ENCODE measurements at places on chromosomes 1 and 21.

GRCh38 chr1:28470146-28470545 lies 35.7 kb upstream of the RCC1 start:
- DNase-seq, result no peak

GRCh38 chr1:185309566-185309965 lies 7.5 kb downstream of the IVNS1ABP start:
- DNase-seq, result no peak

DNA sequence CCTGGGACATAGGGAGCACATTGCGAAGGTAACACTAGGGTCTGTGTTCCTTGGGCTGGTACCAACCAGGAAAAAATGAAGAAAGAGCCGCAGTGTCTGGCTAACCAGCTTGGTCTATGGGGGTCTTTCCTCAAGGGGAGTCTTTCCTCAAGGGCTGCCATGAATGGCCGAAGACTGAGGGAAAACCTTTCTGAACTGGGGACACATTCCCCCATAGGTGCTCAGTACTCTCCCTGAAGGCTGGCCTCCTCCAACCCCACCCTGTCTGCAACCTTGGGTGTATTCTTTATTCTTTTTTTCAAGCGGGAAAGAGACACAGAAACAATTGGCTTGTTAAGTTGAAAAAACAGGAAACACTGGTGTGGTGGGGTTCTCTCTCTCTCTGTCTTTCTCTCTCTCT lies 200.5 kb downstream of the BACH1 start:
- no peak for DNase-seq

GRCh38 chr1:75188892-75189291 lies 54.7 kb downstream of the LHX8 start:
- DNase-seq, result no peak

DNA sequence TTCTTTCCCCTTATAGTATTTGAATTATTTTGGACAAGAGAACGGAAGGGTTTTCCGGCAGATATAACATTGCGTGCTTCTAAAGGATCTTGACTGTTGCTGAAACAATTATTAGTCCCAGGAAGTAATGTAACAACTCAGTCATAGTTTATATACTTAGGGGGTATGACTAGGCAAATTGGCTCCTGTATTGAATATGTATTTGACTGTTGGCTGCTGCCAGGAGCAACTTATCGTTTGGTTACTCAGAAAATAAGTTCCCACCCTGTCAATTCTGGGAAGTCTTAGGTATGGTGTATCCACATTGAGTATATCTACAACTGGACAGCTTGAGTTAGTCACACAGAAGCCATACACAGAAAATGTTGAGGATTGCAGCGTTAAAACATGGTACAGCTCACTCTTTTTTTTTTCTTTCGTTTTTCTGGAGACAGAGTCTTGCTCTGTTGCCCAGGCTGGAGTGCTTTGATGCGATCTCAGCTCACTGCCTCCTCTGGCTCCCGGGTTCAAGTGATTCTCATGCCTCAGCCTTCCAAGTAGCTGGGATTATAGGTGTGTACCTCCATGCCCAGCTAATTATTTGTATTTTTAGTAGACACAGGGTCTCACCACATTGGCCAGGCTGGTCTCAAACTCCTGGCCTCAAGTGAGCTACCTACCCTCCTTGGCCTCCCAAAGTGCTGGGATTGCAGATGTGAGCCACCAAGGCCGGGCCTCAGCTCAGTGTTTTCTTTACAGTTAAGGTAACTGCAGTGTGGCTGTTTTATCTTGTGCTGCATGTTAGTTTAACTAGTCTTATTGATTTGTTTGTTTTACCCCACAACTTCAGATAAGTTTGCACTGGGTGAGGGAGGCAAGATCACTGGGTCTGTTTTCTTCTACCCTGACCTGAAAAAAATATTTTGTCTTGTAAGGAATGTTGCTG lies 10.2 kb downstream of the SMAP2 start:
- no peak for DNase-seq

DNA sequence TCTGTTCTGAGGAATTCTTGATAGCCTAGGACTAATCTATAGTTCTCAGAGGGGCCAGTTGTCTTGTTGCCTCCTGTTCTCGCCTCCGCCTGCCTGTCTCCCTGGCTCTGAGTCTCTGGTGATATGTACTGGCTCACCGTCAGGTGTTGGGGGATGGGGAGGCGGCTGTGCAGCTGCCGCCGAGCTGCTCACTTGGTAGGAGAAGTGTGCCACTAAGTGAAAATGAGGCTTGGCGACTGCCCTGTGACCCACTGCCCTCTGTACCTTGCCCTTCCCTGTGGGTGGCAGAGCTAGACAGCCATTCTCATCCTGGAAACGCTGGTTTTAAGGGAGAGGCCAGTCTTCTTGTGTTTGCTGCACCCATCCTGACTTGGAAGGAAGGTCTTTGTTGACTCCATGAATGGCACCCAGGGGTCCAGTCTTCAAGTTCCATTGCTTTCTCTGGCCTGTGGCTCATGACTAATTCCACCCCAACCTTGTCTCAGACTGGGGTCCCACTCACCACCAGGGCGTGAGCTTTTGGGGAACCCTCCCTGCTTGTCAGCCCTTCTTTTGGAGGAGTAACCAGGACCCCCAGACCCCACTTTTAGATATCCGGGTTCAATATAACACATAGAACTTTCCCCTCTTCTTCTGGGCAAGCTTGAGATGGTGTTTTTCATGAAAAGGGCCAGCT lies 120.6 kb downstream of the CACNA1E start:
- DNase-seq, result no peak

DNA sequence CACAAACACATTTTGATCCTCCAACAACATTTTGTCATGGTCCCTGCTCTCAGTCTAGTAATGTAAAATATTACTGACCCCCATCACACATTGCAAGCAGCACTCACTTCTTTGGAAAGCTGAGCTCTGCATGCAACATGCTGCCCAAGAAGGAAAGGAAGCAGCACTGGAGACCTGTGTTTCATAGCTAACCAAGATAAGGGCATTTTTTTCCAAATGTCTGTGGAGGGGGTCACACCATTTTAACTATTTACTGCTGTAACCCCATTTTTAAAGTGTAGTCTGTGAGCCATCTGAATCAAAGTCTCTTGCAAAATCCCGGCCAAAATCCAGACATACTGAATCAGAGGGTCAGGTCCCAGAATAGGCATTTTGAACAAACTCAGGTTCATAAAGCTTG lies 4.5 kb upstream of the RASSF5 start:
- DNase-seq, result no peak

DNA sequence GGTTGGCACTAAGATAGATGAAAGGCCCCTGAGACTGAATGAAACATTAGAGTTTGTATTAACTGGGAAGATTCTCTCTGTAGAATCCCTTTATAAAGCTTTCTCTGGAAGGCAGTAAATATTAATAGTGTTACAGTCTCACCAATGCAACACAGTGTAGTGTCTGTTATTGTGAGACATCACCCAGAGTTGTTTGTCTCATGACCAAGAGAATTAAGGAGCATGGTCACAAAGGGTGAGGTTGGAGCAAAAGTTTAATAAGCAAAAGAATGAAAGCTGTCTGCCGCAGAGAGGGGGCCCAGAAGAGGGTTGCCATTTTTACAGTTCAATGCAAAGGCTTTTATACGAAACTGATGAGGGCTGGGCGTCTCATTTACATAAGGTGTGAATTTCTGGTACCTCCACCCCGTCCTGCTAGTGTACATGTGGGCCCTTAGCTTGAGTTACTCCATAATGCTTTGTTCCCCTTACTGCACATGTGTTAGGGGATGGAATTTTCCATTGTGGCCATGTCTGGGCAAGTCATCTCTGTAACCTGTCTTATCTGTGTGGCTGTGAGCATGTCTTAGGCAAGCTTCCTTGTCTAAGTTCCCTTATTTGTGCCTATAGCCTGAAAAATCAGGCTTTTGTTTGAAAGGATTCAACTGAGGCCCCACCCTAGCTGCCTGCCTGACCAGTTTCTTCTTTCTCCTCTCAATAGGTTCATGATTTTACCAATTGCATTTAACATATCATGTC lies 184.1 kb downstream of the RASAL2 start:
- no peak for DNase-seq

GRCh38 chr1:244165021-244165420 lies 113.9 kb downstream of the ZBTB18 start:
- no peak for DNase-seq

DNA sequence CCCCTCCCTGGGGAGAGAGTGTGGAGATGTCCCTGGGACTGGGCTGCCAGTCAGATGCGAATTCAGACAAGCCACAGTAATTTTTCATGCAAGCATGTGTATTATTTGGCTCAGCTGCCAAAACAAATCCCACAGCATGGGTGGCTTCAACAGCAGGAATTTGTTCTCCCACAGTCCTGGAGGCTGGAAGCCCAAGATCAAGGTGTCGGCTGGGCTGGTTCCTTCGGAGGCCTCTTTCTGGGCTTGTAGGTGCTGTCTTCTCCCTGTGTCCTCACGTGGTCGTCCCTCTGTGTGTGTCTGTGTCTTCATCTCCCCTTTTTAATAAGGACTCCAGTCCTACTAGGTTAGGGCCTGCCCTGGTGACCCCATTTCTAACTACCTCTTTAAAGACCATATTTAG lies 91.9 kb upstream of the ACTRT2 start:
- DNase-seq, result no peak

GRCh38 chr21:16294128-16294527 lies 564.3 kb downstream of the USP25 start:
- DNase-seq, result no peak

GRCh38 chr1:167371030-167371429 lies 147.3 kb downstream of the CD247 start:
- no peak for DNase-seq

DNA sequence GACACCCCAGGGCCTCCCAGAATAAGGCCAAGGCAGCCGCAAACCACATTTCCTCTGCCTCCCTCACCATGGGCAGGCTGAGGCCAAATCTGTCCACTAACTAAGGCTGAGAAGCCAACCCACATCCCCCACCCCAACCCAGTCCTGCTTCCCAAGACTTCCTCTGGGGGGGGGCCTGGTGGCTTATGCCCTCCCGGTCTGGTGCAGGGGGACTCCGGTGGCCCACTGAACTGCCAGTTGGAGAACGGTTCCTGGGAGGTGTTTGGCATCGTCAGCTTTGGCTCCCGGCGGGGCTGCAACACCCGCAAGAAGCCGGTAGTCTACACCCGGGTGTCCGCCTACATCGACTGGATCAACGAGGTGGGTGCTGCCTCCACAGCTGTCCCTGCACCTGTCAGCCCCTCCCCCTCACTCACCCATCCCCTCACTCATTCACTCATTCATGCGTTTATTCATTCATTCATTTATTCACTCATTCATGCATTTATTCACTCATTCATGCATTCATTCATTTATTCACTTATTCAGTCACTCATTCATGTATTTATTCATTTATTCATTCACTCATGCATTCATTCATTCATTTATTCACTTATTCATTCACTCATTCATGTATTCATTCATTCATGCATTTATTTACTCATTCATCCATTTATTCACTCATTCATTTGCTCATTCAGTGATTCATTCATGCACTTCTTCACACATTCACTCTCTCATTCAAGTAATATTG lies 7.3 kb downstream of the CTRC start:
- DNase-seq, result no peak

- DNase-seq, result no peak
These were observed 117.6 kb downstream of the NME7 start for GRCh38 chr1:169250022-169250421.

DNA sequence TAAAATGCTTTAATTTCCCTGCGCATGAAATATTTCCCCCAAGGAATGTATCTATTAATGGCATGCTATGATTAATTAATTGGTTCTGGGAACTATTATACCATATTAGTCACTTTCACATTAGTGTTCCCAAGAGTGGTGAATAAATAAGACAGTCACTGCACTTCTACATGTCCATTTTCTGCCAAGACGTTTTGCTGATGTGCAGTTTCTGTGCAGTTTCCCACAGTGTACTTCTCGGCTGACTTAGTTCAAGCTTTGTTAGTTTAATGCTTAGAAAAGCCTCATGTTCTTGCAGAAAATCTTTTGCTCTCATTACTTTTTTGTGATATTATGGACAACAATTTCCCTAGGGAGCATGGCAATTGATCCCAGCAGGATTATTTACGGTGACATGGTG lies 1014.5 kb downstream of the BRINP3 start:
- no peak for DNase-seq

GRCh38 chr1:22702296-22703085 lies 8.1 kb upstream of the EPHB2 start:
- no peak for DNase-seq

GRCh38 chr1:221775206-221775605 lies 33.3 kb upstream of the DUSP10 start:
- DNase-seq, result no peak

DNA sequence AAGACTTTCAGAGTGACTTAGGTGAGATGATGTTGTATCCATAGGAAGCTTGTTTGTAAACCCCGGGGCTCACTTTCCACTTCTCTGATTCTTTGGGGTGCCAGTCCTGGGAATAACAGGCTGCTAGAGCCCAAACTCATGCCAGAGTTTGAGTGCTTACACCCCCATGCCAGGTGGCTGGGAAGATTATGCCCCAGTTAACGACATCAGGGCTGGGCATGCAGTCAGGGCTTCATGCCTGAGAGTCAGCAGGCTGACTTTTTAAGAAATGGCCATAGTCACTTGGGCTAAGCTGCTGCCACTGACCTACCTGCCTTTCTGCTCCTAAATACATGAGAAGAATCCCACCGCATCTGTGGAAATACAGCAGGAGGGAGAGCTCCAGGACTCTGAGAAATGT lies 425.6 kb upstream of the VAMP3 start:
- DNase-seq, result no peak

GRCh38 chr1:205371871-205372660 lies 15.3 kb upstream of the KLHDC8A start:
- DNase-seq, result peak; percentile 53

DNA sequence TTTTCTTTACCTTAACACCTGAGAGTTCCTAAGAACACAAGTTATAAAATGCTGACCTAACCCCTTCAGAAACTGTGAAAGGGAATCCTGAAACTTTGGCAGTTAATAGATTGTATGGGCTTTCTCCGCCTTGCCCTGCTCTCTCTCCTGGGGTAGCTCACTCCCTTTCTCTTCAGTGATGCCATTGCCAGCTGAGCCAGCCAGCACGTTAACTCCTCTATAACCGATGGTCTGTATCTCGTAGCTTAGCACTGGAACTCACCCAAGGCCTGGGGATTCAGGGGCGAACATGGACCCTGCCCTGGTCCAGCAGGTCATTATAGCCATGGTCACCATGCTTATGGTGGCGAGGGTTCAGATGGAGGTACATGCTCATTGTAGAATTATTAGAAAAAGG lies 40.7 kb downstream of the TRAPPC10 start:
- DNase-seq, result no peak

DNA sequence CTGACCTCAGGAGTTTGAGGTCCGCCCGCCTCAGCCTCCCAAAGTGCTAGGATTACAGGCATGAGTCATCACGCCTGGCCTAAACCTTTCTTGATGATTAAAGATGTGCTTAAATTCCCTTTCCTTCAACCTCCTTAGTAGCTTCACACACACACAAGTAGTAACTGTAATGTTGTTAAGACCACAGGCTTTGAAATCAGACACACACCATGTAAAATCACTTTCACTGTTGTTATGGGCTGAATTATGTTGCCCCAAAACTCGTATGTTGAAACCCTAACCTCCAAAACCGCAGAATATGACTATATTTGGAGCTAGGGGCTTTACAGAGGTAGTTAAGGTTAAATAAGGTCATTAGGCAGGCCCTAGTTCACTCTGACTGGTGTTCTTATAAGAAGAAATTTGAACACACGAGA lies 180.2 kb downstream of the NR5A2 start:
- DNase-seq, result no peak

All from AG04450 (cell line).